ENCODE measurements at places on chromosomes 5 and 9.

DNA sequence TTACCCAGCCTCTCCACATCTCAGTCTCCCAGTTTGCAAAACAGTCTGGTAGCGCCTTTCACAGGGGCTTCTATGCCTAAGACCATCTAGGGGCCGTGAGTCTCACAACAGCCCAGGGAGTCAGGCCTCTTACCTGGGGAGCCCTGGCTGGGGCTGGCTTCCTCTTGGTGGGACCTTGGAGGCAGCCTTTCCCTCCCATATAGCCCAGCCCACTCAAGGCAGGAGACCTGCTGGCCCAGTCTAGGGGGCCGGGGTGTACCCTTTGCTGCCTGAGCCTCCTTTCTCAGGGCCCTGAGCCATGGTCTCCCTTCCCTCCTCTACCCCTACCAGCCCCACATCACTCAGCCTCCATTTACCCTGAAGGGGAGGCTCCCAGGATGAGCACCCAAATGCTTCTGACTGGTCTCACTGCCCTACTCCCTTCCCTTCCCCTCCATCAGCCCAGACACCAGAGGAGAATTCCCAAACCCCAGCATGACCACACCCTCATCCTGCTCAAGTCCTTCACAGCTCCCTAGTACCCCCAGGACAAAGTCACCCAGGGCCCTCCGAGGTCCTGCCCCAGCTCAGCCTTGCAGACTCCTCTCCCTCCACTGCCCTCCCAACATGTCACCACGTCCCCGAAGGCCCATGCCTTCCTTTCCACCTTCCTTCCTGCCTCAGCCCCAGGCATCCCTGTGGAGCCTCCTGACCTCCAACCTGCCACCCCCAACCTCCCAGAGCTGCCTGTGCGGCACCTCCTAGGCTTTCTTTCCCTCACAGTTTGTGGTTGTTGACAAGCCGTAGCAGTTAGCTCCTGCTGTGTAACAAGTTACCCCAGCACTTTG lies 55.3 kb downstream of the BARX1 start:
- no peak for DNase-seq

GRCh38 chr9:136644593-136645351 lies 17.9 kb upstream of the EGFL7 start:
- peak; percentile 65 for DNase-seq

GRCh38 chr5:96893342-96893741 lies 17.0 kb downstream of the ERAP2 start:
- DNase-seq: no peak

- DNase-seq: no peak
Measured at GRCh38 chr9:130023144-130023787, 19.7 kb downstream of the FNBP1 start.

DNA sequence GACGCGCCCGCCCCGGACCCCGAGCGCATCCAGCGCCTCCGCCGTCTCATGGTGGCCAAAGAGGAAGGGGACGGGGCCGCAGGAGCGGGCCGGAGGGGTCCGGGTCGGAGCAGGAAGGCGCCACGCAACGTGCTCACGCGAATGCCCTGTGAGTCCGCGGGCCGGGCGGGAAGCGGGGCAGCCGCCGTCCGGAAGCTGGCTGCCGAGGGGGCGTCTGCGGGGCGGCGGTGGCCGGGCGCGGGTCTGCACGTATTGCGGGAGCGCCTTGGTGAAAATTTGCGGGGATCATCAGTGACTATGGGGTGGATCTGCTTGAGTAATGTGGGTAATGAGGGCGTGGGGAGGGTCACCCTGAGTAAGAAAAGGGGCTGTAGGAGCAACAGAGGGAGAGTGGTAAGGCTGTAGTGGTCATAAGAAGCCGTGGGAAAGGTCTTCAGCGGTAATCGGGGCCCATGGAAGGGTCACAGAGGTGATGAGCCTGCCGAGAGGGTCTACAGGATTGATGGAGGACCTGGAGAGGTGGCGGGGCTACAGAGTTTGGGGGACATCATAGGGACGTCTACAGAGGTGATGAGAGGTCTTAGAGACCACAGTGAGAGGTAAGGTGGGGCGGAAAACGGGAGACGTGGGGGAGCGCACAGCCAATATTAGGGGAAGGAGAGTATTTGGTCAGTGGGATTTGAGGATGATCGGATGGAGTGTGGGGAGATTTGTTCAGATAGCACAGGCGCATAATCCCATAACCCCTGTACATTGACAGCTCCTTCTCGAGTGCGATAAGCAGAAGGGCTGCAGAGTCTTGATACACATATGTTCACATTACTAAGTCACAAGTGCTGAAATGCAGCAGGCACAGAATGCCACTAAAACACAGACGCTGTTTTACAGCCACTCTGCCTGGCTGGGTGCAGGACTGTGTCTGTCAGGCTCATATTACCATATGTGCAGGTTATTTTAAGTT lies 819 bp downstream of the LSM11 start:
- peak; percentile 14 for DNase-seq

- DNase-seq: no peak
Measured at GRCh38 chr5:180611140-180611850, 20.0 kb upstream of the SCGB3A1 start.

DNA sequence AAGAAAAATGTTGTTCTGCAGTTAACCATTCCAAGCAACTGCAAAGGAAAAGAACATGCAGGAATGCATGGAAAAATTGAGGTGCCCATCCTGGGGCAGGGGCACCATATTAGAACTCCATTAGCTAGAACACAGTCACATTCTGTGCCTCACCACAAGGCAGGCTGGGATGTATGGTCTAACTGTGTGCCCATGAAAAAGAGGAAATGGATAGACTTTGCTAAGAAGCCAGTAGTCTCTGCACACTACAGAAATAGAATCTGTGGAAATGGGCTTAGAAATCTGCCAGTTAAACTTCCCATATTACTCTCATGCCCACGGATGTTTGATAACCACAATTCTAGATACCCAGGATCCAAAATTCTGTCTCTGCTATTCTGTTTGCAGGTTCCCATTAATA lies 423.8 kb upstream of the SMARCA2 start:
- no peak for DNase-seq

DNA sequence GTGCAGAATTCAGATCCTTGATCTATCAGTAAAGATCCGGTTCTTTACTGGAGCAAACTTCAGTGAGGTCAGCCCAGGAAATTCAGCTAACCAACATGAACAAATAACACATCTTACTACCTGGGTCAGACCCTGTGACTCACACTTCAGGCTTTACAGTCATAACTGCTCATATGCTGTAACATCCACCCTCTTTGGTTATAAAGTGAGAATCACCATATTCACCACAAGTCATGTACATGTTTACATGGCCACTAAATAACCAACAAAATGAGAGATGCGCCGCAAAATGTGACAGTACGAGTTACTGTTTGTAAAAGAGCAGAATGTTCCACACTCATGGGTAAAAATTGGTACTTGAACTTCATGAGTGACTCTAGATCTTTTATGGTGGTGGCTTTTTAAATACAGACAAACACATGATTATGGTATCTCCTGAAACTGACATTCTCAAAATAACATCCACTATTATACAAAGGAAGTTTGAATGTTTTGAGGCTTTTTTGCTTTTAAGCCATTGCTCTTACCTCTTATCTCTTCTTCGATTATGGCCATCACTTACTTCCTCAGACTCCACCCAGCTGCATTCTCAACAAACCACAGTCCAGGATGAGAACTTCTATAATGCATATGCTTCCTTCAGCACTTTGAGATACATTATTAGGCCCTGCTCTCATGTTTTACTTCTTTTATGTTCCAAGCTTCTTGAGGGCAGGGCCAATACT lies 516.6 kb downstream of the RAB3C start:
- DNase-seq: no peak

- DNase-seq: no peak
Measured at GRCh38 chr5:114174837-114175236, 187.0 kb upstream of the KCNN2 start.

DNA sequence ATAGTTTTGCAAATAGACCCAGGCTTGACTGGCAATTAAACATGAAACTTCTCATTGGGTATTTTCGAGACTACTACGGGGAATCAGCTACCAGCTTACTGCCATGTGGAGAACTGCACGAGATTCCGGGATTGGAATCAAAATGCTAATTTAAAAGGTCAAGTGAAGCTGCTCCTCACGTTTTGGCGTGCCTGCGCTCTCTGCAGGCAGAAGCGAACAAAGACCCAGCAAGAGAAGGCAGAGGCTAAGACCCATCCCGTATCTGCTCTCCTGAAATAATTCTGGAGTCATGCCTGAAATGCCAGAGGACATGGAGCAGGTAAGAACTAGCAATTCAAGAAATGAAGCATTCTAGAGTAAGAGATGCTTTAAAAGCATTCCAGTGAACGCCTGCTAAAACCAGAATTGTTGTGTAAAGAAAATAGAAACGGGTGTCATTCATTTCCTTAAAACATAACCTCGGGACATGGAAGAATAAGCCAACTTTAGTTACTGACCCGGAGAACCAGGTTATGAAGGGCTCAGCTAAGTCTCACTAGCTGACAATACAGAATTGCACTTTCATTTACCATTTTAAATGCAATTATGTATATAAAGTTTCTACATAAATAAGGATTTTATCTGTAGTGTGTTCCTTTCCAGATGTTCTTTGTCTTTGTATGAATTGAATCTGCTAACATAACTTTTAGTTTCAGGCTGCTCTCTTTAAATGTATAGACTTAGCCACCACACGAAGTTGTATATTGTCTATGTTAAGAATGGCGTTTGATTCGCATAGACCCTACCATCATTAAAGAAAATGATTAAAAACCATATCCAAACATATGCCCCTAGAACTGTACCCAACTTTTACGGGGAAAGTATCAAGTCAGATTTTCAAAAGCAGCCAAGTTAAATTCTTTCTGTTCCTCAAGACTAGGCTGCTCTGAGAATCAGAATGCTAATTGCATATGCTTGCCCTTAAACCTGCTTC lies 2.0 kb upstream of the MAT2B start:
- DNase-seq: no peak

DNA sequence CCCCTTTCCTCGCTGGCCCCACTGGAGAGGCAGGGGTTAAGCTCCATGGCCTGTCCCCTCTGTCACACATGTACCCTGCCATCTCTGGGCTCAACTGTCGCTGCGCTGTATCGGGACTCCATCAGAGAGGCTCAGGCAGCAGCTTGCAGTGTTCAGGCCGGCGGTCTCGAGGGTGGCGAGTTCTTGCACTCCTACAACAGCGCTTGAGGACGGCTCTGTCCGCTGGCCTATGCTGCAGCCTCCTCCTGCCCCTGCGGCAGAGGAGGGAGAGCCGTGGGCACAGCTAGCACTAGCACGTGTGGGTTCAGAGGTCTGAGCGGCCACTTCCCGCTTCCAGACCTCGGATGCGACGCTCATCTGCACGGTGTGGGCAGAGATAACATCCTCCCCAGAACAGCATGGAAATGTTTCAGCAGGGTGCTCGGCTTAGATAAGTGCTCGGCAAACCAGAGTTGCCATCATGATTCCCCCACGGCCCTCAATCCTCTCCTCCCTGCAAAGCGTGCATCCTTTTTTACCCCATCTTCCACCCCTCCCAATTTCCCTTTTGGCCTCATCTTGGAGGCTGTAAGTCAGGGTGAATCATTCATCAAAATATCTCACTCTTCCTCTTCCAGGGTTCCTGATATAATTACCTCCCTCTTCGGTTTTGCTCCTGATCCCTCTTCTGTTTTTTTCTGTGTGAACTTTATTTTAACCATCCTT lies 41.9 kb upstream of the FUBP3 start:
- DNase-seq: no peak

GRCh38 chr9:107690021-107690420 lies 200.5 kb upstream of the KLF4 start:
- DNase-seq: no peak

DNA sequence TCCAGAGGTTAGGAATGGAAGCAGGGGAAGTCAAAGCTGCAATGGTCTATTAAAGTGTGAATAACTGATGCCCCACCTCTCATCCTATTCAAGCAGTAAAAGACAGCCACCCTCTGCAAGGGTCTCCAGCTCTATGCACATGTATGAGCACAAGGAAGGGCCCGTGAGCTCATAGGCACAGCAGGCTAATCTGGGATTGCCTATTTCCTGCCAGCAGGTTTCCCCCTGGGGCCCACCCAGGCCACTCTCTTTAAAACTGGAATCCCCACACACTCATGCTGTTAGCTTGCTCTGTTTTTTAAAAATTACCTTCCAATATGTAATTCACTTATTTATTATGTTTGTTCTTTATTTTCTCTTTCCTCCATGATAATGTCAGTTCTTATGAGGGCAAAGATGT lies 48.7 kb upstream of the ZNF366 start:
- DNase-seq: no peak

DNA sequence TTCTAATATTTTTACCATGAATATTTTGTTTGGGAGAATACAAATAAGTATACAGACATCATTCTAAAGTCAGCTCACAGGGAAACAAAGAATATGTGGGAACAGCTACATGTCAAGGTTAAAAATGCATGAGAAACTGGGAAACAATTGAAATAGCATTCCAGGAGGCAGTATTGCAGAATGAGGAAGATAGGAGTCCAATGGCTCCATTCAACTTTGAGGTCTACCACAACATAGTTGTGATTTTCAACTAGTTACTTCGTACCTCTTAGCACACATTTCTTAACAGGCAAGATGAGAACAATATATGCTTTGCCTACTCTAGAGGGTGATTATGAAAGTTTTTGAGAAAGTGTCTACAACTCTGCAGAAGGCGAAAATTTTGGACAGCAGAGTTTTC lies 35.2 kb upstream of the CAST start:
- no peak for DNase-seq

- DNase-seq: no peak
Measured at GRCh38 chr5:57497733-57498132, 15.1 kb upstream of the ACTBL2 start.

DNA sequence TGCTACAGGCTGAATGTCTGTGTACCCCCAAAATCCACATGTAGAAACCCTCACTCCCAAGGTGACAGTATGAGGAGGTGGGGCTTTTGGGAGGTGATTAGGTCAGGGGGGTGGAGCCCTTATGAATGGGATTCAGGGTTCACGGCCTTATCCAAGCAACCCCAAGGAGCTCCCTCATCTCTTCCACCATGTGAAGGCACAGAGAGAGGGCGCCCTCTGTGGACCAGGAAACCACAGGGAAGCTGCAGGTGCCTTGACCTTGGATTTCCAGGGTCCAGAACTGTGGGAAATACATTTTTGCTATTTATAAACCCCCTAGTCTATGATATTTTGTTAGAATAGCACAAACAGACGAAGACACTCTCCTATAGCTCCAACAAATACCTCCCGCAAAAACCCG lies 53.6 kb upstream of the IRX2 start:
- no peak for DNase-seq

- no peak for DNase-seq
Measured at GRCh38 chr9:113238859-113239232, 17.5 kb downstream of the SLC31A1 start.

DNA sequence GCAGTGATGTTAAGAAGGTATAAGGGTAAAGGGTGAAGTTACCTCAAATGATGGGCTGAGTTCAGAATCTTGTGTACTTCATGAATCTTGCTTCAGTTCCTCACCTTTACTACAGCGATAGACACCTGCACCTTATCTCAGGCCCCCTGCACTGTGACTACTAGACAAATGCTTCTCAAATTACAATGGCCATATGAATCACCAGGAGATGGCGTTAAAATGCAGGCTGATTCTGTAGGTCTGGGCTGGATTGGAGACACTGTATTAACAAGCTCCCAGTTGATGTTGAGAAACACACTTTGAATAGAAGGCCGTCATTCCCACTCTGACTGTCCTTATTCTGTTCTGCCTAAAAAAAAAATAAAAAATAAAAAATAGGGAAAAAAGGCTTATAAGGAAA lies 29.8 kb downstream of the TARS1 start:
- DNase-seq: no peak

DNA sequence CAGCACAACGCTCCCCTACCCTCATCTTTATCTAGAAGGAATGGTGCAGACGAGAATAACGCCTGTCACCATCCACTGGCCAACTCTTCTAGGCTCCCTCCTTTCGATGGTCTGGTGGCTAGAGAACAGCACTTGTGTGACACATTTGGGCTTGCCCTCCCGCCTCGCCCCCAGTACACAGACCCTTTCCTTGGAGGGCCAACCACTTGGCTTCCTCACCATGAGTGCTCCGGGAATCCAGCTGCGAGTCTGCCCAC lies 1.4 kb downstream of the GNAQ start:
- DNase-seq: no peak
